ENCODE measurements at places on chromosomes 16 and 17. TPM values are rescaled to one million over a fixed set of nuclear protein-coding genes. Genes with fewer than 3 reads are reported as not detected.

DNA sequence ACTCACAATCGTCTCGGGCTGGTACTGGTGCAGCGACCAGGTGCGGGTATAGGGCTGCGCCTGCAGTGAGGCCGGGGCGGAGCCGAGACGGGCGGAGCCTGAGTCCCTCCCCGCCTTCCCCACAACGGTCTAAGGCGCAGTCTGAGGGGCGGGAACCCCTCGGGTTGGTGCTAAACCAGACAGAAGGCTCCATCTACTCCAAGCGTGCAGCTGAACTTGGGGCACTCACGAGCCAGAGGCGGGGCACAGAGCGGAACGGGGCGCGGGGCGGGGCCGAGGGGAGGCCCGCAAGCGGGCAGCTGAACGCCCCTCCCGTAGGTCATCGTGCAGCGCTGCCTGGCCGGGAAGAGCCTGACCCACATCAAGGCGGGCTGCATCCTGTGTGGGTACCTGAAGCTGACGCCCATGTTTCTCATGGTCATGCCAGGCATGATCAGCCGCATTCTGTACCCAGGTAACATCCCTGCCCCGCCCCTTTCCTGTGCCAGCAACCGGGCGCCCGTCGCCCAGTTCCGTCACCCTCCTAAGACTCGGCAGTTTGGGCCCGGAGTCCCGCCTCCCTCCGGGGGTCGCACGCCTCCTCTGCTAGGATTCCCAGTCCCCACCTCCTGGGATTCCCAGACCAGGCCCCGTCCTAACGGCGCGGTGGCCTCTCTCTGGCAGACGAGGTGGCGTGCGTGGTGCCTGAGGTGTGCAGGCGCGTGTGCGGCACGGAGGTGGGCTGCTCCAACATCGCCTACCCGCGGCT lies 5.0 kb downstream of the SLC5A2 start:
- peak; percentile 88 for DNase-seq

DNA sequence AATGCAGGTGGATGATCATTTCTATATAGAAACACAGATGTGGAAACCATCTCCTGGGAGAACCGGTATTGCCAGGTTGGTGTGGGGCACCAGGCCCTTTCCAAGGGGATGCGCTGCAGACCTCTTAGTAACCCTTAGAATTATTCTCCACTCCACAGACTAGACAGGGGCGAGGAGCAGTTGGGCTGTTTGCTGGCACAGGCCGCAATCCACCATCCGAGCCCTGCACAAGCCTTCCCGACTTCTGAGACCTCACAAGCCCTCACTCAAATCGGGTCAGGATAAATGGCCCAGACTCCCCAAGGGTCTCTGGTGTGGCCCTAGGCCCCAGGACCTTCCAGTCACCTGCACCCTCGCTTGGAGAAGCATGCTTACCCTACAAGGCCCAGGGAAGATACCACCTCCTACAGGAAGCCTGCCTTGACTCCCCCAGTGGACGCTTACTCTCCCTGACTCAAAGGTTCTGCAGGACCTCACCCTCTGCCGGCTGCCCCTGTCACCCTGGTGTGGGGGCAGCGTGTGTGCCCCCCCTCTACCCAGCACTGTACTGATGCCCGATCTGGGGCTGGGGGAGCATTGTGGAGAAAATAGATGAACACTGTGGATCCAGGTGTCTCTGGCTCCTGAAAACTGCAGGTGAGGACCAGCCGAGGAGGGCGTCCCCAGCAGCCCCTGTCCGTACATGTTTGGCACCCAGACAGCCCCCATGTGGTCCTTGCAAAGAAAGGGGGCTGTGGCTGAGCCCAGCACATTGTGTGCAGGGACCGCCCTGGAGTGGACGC lies 49.8 kb upstream of the ACSF3 start:
- DNase-seq = peak; percentile 26

DNA sequence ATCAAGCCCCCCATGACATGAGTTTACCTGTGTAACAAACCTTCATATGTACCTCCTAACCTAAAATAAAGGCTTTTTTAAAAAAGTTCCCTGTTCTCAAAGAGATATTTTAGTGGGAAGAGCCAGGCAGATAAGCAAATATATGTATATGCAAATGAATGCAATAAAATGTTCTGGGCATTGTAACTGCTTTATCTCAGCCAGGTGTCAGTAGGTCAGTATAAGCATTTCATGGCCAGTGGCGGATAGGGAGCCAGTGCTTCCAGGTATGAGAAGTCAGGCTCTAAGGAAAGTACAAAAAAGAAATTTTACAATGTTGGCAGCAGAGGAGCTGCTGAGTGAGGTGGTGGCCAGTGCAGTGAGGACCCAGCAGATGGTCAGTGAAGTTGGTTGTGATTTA lies 53.9 kb downstream of the TNRC6C start:
- DNase-seq = no peak

DNA sequence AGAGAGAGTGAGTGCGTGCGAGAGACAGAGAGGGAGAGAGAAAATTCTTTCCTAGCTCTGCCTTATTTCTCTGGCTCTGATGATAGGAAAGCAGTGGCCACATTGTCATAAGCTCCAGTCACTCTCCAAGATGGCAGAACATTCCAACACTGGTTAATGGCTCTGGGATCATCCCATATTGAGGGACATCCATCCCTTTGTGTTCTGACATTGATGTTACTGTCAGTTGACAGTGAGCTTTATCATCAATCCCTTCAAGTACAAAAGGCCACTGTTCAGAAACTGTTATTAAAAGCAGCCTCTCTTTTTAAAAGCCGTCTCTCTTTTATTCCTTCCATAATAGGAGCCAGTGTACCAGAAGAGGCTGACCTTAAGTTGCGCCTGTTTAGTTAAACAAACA lies 1084.9 kb upstream of the RBFOX1 start:
- DNase-seq = no peak

Gene ACSM2A
- not detected for total RNA-seq

GRCh38 chr17:77332034-77332971 lies 191.5 kb downstream of the SEC14L1 start:
- DNase-seq = peak; percentile 40

GRCh38 chr16:63496282-63496681 lies 1460.0 kb upstream of the CDH8 start:
- no peak for DNase-seq

Gene SSTR5
- total RNA-seq = not detected

Gene RAB11FIP4
- total RNA-seq = 15.7 TPM

- DNase-seq = no peak
These were observed 4.7 kb downstream of the CDH15 start for GRCh38 chr16:89176147-89176690.

Data from lower lobe of right lung (tissue), 2 donors.